ENCODE measurements at places on chromosomes 3 and 15.

DNA sequence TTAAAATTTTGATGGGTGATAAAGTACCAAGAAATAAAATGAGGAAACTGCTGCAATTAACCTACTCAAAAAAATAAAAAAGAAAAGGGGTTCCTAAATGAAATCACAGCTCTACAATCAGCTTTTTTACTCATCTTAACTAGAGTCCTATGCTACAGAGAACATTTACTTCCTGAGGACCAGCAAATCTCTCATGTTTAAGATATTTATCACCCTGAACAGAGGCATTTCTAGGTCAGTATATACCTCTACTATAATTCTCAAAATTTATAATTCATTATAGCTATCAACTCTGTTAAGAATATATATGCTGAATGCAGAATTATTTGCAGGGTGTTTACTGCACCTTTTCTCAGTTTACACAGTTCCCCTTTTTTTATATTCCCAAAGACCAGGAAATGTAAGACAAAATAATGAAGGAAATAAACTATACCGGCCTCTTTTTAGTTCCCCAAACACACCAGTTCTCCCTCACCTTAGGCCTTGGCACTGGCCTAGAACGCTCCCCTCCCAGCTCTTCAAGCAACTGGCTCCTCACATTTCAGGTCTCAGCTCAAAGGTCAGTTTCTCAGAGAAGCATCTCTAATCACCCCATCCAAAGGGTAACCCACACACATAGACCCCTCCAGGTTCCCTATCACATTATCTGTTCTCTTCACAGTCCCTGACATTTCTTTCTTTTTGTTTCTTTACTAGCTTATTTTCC is 71.1 kb downstream of the LRRFIP2 start:
- DNase-seq: no peak

DNA sequence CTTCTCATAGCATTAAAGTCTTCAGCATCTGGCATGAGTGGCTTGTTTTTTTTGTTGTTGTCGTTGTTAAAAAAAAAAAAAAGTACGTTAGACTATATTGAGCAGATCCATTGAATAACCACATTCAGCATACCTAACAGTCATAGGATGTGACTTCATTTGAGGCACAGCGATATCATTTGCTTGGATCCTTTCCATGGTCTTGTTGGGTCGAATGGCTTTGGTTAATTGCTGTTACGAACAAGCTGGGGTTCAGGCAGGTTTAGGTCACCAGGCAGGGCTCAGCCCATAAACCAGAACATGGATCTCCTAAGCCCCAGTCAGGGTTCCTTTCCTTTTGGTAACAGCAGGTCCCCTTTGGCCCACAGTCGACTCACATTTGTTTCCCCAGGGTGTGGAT is 76.2 kb downstream of the POLR2M start:
- no peak for DNase-seq

GRCh38 chr3:44321335-44321734 is 17.2 kb upstream of the TCAIM start:
- no peak for DNase-seq

GRCh38 chr3:40718681-40719080 is 193.9 kb downstream of the ZNF621 start:
- DNase-seq: peak; percentile 58

DNA sequence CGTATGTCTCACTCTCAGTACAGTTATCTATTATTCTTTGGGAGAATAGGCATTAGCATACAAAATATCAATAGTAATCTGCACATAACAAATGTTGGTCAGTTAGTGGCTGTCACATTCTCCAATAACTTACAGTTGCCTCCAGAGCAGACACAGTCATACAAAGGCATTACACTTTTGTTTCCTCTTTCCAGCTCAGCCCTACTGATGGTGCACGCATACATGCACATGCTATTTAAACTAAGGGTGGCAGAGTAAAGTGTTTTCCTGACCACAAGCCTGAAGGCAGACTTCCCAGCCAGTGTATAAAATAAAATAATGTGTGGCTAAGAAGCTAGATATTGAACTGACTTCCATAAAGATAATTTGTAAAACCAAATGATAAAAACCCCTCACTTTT is 47.6 kb downstream of the PHLDB2 start:
- DNase-seq: no peak

DNA sequence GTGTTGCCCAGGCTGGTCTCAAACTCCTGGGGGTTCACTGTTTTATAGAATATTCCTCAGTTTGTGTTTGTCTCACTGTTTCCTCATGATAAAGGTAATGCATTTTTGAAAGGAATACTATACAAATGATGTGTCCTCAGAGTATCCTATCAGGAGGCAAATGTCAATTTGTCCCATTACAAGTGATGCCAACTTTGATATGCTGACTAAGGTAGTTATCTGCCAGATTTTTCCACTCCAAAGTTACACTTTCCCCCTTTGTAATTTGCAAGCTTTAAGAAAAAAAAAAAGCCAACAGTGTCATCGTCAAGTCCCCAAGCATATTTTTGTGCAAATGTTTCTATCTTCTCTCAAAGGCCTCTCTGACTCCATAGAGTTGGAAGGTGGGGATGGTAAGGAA is 9.0 kb downstream of the EIF5A2 start:
- no peak for DNase-seq

DNA sequence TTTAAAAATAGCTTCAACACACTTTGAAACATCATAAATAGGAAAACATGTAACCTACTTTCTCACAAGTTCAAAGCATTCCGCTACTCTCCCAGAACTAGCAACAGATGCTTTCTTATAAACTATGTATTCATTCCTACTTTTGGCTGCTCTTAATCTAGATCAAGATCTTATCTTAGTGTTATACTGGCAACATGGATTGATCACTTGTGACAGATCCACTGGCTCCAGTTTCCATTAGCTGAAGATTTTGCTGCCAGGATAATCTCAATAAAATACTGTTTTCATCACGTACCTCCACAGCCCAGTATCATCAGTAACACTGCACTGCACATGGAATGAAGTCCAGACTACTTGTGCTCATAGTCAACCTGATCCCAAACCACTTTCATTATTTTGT is 491.7 kb upstream of the AGTR1 start:
- DNase-seq: no peak

GRCh38 chr3:136512381-136512780 is 239.8 kb downstream of the STAG1 start:
- no peak for DNase-seq

DNA sequence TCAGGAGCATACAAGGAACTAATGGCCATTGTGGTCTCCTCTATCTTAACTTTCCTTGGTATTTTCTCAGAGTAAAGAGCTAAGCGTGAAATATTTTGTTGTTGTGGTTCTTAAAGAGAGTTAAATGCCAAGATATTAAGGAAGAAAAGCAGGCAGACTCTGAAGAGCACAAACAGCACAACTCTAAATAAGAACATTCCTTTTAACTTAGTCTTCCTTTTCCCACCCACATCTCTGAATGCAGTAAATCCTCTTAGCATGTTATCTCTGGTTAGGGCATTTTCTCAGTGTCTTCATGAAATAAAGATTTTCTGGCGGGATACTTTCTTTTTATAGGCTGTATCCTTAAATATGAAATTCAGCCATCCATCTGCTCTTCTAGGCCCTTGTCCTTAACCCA is 1.5 kb downstream of the GPR87 start:
- DNase-seq: no peak

DNA sequence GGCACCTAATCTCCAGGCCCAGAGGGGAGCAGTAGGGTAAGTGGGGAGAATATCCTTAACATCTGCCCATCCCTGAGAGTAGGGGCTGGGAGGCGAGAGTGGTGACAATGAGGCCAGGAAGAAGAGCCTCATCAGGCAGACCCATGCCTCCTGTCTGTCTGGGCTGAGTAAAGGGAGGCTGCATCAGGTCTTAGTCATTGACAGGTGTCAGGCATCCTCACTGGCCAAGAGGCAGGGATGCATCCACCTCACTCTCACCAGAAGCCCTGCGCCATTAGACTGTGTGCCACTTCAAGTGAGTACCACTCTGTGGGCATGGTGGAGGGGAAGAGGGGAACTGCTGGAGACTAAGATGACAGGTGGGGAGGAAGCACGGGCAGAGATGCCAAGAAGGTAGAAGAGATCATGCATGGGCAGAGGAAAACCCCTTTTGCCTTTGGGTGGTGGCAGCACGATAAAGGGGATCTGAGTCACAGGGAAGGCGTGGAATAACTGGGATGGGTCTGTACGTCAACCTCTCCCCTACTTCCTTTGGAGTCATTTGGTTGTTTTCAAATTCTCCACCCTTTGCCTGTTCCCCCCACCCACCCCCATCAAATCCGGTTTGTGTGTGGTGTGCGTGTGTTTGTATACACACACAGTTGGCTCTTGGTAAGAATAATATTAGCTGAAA is 14.1 kb downstream of the ANAPC13 start:
- no peak for DNase-seq

GRCh38 chr15:51181905-51182304 is 87.2 kb upstream of the TNFAIP8L3 start:
- no peak for DNase-seq

DNA sequence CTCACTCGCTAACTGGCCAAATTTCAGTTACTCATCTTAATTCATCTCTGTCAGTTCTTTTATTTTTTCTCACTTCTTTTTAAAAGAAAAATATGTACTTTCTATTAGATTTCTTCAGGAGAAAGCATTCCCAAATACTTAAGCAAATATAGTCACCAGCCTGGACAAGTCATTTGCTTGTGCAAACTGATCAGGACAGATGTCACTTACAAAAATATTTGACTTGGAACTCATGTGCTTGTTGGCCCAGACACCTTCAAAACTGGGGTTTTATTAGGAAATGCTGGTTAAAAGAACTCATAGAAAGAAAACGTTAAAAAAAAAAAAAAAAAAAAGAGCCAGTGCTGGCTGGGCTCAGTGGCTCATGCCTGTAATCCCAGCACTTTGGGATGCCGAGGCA is 31.3 kb upstream of the FOXP1 start:
- no peak for DNase-seq

DNA sequence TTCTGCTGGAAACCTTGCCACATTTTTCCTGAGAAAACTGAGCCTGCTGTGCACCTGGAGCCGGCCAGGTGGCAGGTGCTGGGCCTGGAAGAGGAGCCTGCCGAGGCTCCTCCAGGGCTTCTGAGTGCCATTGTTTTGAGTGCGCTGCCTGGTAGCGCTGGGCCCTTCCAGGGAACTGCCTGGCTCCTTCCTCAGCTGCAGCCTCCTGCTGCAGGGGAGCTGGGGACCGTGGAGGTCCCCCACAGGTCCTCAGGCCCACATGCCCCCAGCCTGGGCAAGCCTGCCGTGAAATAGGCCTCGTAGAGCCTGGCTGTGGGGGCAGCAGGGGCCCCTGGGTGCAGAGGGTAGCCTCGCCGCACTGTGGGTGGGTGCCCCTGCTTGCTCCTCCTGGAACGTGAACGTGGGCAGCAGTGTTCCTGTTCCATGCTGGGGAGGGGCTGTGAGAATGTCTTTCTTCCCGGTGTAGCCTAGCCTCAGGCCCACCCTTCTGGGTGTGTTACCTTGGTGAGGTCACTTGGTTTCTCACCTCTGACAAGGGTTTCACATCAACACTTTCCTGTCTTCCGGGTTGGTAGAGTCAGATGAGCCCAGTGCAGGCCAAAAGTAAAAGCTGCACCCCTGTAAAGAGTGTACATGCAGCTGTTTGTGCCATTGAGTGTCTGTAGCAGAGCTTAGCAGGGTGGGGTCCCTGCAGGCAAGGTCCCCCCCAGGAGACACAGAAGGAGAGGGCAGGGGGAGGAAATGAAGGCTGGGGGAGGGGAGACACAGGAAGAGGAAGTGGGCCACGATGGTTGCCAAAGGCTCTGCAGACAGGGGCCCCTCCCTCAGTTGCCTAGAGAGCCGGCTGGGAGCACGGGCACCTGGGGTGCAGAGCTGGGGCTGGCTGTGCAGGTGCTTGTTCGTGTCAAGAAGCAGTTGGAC is 34.5 kb downstream of the KLF13 start:
- peak; percentile 82 for DNase-seq

- DNase-seq: no peak
These were observed 665 bp downstream of the FRMD4B start for GRCh38 chr3:69385123-69385722.

GRCh38 chr3:46882377-46883053 is 5.0 kb downstream of the PTH1R start:
- DNase-seq: peak; percentile 37

DNA sequence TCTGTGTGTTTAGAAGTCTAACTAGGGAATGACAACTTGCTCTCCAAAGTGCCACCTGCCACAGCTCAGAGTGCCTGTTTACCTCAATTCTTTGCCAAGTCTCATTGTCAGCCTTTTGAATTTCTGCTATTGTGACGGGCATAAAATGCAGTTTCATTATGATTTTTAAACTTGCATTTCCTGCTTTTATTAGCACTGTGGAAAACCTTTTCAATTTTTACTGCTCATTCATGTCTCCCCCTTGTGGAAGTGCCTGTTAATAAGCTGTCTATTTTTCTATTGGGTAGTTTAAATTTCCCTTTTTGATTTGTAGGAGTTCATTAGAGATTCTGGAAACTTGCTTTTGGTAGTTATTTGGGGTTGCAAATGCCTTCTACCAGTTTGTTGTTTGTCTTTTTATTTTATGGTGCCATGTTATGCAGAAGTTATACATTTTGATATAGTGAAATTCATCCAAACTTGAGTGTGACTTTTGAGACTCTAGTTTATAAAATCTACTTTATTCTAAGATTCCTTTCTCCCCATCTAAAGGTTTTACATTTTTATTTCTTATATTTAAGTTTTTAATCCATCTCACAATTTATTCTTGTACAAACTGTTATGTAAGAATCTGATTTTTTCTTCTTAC is 53.9 kb upstream of the FRMD4B start:
- DNase-seq: peak; percentile 73

- DNase-seq: no peak
These were observed 548.4 kb downstream of the EDEM1 start for GRCh38 chr3:5735896-5736295.
